Activated effector memory CD4-positive, alpha-beta T cell treated with anti-CD3 and anti-CD28 coated beads, Interleukin-2, amount 50 U/mL, for 16 hours (primary cell): ENCODE measurements at places on chromosomes 3 and 15.

DNA sequence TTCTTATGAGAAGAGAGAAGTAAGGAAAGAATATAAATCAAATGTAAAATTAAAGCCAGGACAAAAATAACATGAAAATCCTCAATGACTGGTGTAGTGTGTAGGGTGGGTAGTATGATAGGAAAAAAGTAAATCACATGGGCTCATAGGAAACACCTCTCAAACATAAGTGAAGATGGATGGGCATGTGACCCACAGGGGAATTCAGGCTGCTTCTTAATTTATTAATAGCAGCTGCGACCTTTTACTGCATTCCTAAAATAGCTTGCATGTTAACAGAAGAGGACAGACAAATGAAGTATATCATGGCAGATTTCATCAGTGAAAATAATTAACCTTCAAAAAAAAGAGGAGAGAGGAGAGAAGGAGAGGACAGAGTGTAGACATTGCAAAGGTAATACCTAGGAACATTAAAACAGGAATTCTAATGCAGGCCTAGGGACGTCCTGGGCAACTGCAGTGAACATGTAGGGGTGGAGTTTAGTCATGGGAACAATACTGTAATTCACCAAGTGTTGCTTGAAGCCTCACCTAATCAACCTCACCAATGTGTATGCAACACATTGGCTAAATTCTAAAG lies 132.9 kb downstream of the KCNMB2 start:
- DNase-seq: no peak

DNA sequence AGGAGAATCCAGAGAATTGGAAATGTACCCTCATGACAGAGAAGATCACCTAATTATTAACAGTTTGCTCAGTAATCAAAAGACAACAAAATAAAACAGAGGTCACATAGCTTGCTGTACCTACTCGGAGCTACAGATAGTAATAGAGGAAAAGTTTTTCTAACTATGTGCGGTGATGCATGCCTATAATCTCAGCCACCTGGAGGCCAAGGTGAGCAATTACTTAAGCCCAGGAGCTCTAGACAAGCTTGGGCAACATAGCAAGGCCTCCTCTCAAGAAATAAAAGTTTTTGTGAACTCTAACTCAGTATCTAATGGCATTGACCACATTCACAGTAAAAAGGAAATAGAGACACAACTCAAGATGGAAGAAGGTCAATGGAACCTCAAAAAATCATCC lies 243.6 kb downstream of the ATP8B4 start:
- DNase-seq: no peak

- no peak for DNase-seq
Measured at GRCh38 chr3:154129625-154130024, 8.4 kb downstream of the ARHGEF26 start.

DNA sequence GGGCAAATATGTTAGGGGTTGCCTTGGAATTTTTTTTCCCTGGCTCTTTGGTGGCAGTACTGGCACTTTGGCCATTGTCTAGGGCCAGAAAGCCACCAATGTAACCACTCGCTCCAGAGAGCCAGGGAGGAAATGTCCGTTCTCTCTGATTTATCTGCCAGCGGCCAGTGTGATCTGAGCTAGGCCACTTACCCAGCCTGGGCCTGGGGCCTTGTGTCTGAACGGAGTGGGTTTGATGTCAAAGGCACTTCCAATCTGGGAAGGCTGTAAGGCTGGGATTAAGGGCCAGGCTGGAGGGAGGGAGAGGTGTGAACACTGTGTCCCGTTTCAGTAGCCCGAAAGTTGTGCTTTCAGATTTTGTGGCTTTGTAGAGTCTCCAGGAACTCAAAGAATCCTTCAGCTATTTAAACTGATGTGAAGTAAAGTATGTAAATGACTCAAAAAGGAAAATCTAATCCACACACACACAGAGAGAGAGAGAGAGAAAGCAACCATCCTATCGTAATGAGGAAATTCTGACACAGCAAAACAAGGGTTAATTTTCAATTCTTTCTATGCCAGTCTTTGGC lies 271.0 kb downstream of the PDZRN3 start:
- no peak for DNase-seq

- no peak for DNase-seq
Measured at GRCh38 chr3:112293368-112294321, at the start of gene SLC9C1. Gene SLC9C1, minus strand, starts transcription at chr3:112294216. Its CDS starts 7,425 bp downstream, at chr3:112286791.

DNA sequence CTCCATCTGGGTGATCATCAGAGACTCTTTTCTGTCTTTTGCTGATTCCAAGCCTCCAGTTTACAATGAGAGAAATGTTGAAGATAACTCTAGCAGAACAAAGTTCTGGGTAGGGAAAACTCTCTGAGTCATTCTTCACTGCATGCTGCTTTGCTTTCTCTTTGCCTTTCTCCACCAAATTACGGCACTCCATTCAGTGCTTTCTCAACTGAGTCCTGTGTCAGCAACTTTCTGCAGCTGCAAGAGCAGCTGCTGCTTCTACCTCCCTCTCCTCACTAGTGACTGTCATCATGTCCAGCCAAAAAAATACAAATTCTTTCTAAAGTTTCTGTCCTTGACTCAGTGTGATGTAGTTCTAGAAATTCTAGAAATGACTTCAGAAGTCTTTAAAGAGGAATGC lies 953.8 kb downstream of the IGSF11 start:
- no peak for DNase-seq

DNA sequence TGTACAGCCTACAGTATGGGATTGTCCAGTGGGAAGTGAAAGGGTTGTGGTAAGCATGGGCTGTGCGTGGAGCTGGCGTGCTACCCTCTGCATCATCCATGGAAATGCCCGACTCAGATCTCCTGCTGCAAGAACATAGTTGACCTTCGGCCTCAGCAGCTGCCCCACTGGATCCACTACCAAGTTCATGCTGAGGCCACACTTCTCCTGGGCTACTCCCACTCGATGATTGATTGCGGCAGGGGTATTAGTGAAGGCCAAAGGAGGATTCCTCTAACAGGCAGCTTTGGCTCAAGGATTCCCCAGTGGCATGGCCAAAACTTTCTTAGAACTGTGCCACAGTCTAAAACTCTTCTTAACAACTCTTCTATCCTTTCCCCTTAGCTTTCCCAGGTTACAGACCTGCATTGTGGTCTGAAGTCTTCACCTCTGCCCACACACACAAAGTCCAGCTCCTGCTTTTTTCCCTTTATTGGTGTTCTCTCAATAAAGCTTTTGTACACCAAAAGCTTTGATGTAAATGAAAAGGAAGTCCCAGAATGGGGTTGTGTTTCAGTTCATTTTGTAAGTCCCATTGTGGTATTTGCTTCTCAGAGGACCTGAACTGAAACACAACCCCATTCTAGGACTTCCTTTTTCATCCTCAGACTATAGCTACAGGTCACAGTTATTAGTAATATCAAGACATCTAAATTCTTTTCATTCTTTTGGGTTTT lies 4.9 kb upstream of the TBC1D5 start:
- no peak for DNase-seq

- DNase-seq: no peak
Measured at GRCh38 chr15:53869044-53869805, 109.0 kb upstream of the UNC13C start.

DNA sequence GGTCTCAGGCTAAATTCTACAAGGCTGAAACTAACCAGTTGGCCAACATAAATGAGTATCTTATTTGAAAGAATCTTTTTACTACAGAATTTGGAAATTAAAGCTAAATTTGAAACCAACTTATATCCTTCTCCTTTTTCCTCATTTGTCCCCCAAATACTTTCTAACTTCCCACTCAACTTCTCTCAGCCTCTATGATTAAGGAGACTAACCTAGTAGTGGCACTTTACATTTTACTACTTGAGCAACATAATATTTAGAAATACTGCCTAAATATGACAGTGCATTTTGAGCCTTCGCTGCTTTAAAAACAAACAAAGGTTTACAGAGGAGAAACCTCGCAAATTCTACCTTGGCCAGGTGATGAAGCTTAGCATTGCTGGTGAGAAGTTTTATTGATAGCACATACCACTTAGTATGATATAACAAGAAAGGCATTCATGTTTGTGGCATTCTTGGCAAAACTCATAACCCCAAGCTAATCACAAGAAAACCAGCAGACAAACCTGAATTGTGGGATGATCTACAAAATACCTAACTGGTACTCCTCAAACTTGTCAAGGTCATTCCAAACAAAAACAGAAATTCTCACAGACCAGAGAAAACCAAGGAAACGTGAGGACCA lies 432.1 kb upstream of the CFAP20DC start:
- DNase-seq: no peak

DNA sequence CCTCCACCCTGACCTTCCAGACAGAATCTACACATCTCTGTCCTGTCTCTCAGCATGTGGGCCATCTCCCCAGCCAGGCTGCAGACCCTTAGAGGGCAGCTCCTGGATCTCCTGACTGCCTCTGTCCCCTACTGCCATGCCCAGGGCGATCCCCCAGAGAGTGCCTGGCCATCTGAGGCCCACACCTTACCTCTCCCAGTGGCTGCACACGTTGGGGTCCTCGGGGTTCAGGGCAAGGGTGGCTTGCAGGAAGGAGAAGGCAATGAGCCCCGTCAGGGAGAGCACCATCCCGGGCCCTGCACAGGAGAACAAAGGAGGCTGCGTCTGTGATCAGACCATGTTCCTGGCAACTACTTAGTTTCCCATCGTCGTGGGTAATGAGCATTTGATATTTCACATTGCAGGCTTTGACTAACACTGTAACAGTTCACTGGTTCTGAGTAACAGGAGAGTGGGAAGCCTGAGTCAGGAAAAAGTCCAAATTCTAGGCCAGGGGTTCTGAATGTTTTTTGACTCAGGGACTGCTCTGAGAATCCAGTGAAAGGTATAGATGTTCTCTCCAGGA lies 125.4 kb downstream of the MEGF11 start:
- DNase-seq: no peak

GRCh38 chr3:115876876-115877614 lies 253.7 kb downstream of the GAP43 start:
- no peak for DNase-seq
